Thoracic aorta (tissue), 2 donors: ENCODE measurements at places on chromosomes 11 and 22. TPM values are rescaled to one million over a fixed set of nuclear protein-coding genes. Genes with fewer than 3 reads are reported as not detected.
A peak's percentile ranks its signal among the peaks of the same experiment; 100 is the strongest.

The OR5T2 gene
- not detected for total RNA-seq

DNA sequence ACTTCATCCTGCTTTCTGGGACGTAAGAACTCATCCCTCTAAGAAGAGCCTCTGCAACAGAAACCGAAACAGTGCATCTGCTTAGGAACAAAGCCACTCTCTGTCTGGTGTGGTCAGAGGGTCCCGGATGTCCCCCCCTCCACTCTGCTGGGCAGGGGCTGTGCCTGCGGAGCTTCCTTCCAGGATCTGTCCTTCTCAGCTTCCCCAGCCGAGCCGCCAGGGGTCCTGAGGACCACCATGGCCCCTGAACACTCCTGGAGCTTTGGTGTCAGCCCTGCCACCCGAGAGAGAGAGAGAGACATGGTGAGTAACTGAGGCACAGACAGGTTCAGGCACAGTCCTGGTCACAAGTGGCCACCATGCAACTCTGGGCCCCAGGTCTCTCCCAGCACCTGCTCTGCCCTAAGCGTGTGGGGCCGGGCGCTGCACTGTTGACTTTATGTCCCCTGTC is 24.4 kb upstream of the MGAT3 start:
- H3K27ac ChIP-seq: peak overlapping the region; percentile 99
- no peak for DNase-seq
- H3K27me3 ChIP-seq: no peaks in the 10 kb centered on the region
- peaks cover 52% of the 10 kb centered on the region for H3K4me1 ChIP-seq
- H3K4me3 ChIP-seq: no peak overlapping the region

GRCh38 chr11:122756417-122756816 is 81.9 kb upstream of the CRTAM start:
- H3K27ac ChIP-seq: no peak overlapping the region
- no peaks in the 10 kb centered on the region for H3K4me1 ChIP-seq
- DNase-seq: no peak
- no peak overlapping the region for H3K4me3 ChIP-seq
- no peaks in the 10 kb centered on the region for H3K27me3 ChIP-seq

- no peak overlapping the region for H3K27ac ChIP-seq
- DNase-seq: no peak
- no peaks in the 10 kb centered on the region for H3K27me3 ChIP-seq
- no peak overlapping the region for H3K4me3 ChIP-seq
These were observed 400.4 kb upstream of the NARS2 start for GRCh38 chr11:78975081-78975480.

DNA sequence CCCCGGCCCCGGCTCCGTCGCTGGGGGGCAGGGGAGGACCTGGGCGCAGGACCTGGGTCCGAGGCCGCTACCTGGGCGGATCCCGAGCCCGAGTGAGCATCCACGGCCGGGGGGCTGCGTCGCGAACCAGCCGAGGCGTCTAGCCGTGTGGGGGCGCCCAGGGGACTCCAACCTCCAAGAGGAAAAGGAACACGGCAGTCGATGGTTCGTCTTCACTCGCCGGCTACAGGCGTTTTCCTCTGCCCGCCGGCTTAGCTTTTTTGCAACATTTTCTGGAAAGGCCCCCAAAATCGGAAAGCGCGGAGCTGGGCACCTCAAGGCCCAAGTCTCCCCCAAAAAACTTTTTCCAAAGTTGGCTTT is 666 bp downstream of the PDGFB start:
- H3K4me3 ChIP-seq: peak overlapping the region; percentile 72
- no peaks in the 10 kb centered on the region for H3K36me3 ChIP-seq
- H3K27me3 ChIP-seq: peaks cover 6% of the 10 kb centered on the region
- no peak for DNase-seq
- peaks cover 34% of the 10 kb centered on the region for H3K4me1 ChIP-seq

The MOGAT2 gene
- not detected for total RNA-seq

The RFPL3 gene
- not detected for total RNA-seq

DNA sequence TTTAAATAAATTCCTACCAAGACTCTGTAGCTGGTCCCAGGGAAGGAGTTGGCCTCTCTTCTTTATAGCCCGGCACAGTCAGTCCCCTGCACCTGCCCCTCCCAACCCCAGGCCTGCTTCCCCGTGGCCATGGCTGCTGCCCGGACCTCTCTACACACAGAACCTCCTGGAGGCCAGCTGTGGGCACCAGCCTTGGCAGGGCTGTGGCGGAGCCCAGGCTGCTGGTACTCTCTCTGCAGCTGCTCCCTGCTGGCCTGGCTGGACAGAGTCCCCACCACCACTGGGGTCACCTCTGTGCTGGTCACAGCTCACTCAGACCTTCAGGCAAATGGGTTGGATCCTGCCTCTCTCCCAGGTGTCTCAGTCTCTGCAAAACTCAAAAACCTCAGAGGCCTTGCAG is 69.3 kb downstream of the LRP5 start:
- DNase-seq: no peak
- H3K27me3 ChIP-seq: no peaks in the 10 kb centered on the region
- peaks cover 5% of the 10 kb centered on the region for H3K36me3 ChIP-seq
- peak overlapping the region; percentile 77 for H3K27ac ChIP-seq
- peak overlapping the region; percentile 46 for H3K4me3 ChIP-seq
- H3K4me1 ChIP-seq: peaks cover 60% of the 10 kb centered on the region

DNA sequence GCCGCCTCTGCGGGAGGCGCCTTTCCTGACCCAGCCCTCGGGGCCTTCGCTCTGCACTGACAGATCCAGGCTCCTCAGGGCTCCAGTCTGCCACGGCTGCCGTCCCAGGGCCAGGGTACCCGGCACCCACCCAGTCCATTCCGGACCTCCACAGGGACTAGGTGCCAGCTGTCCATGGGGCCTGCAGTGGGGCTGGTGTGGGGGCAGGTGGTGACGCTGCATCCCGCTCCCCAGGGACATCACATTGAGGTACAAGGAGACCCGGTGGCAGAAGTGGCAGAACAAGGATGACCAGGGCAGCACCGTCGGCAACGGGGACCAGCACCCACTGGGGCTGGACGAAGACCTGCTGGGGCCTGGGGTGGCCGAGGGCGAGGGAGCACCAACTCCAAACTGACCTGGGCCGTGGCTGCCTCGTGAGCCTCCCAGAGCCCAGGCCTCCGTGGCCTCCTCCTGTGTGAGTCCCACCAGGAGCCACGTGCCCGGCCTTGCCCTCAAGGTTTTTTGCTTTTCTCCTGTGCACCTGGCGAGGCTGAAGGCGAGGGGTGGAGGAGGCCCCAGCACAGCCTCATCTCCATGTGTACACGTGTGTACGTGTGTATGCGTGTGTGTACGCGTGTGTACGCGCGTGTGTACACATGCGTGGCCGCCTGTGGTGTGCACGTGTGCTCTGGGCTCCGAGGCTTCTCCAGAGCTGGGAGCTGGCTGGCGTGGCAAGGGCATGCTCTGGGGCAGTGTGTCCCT is 16.7 kb downstream of the RNH1 start:
- H3K36me3 ChIP-seq: peaks cover 14% of the 10 kb centered on the region
- no peaks in the 10 kb centered on the region for H3K4me1 ChIP-seq
- no peaks in the 10 kb centered on the region for H3K27me3 ChIP-seq
- no peak overlapping the region for H3K27ac ChIP-seq
- no peak for DNase-seq

DNA sequence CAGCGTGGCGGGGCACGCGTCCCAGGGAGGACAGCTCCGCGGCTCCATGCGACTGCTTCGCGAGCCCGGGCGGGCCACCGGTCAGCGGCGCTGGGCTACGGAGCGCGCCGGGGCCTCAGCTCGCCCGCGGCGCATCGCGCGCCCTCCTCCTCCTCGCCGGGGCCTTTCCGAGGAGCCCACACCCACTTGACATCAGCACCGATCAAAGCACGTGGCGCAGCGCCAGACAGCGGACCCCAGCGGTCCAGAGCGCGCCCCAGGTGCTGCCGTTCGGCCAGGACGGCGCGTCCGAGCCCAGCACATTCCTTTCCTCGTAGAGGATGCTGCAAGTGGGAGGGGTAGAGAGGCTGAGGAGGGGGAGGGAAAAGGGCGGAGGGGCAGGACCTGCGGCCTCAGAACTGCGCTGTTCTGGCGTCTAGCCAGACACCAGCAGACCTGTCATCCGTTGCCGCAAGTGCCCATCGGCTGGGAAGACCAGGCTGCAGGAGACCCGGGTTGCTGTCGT is 88.6 kb downstream of the PLEKHA7 start:
- no peaks in the 10 kb centered on the region for H3K4me1 ChIP-seq
- no peaks in the 10 kb centered on the region for H3K27me3 ChIP-seq
- DNase-seq: no peak
- H3K27ac ChIP-seq: no peak overlapping the region
- no peaks in the 10 kb centered on the region for H3K36me3 ChIP-seq

DNA sequence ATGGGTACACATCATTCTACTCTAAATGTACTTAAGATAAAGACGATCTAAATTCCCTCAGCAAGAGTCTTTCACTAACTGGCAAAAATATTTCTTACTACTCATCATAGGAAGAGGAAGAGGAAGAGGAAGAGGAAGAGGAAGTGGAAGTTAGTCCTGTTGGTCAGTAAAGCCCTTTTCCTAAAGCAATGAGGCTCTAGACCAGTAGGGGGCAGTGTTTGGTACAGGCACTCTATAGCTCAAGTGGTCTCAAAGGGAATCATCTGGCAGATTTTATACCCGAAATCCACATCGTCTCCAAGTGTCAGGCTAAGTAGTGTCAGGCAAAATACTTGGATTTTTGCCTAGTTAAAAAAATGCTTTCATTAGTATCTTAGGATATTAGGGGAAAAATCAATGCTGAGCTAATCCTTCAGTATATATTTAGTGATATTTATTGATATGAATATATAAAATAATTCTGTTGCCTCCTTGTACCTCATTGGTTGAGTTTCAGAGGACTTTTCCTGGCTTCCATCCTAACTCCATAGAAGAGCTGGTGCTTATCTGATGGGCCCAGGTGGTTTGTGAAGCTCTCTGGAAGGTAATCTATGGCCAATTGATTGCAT is 7.7 kb downstream of the BLID start:
- H3K36me3 ChIP-seq: no peaks in the 10 kb centered on the region
- peaks cover 25% of the 10 kb centered on the region for H3K4me1 ChIP-seq
- H3K27me3 ChIP-seq: no peaks in the 10 kb centered on the region

The KCNK7 gene
- total RNA-seq: 0.95 TPM

GRCh38 chr11:119249671-119250010 is 43.5 kb downstream of the CBL start:
- peaks cover 10% of the 10 kb centered on the region for H3K4me1 ChIP-seq
- H3K27me3 ChIP-seq: no peaks in the 10 kb centered on the region

DNA sequence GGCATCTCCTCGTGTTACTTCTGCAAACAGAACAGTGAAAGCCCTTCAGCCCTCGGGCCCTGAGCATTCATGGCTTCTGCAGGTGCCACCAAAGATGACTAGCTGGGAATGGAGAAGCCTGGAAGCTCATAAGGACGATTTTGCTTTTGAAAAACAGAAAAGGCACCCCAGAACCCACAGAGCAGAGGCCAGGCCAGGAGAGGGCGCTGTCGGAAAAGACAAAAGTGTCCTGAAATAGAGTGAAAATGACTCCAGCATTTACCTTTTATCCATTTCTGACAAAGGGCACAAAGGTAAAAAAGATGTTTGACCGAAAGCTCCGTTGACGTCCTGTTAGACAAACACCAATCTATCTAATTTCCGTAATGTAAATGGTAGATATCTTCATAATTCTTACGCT is 37.6 kb downstream of the ZNF195 start:
- DNase-seq: no peak
- no peak overlapping the region for H3K4me3 ChIP-seq
- H3K27ac ChIP-seq: no peak overlapping the region
- H3K36me3 ChIP-seq: no peaks in the 10 kb centered on the region
- H3K27me3 ChIP-seq: no peaks in the 10 kb centered on the region
- H3K4me1 ChIP-seq: no peaks in the 10 kb centered on the region

DNA sequence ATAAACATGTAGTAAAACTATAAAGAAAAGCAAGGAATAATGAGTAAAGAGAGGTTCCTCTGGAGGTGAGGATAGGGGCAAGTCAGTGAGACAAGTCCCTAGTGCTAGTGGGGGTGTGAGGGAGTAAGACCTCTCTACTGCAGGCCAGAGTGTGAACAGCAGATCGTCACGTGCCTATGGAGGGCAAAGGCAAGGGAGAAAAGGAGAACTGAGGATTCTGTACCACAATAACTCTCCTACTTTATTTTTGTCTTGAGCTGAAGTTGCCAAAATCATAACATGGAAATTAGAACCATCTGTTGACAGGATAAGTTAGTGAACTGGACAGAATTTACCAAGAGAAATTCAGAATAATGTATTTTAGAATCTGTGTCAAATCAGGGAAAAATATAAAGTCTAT is 77.6 kb downstream of the ENTHD1 start:
- no peak overlapping the region for H3K4me3 ChIP-seq
- no peaks in the 10 kb centered on the region for H3K27me3 ChIP-seq
- H3K4me1 ChIP-seq: no peaks in the 10 kb centered on the region
- H3K27ac ChIP-seq: no peak overlapping the region
- no peak for DNase-seq

The SPDYC gene
- total RNA-seq: not detected

- peaks cover 33% of the 10 kb centered on the region for H3K4me1 ChIP-seq
- peak within 1 kb of the TSS; percentile 88 for H3K27ac ChIP-seq
- DNase-seq: no peak
- H3K27me3 ChIP-seq: no peaks in the 10 kb centered on the region
These were observed at the start of gene BCR for GRCh38 chr22:23180301-23180892. Gene BCR (plus strand): TSS chr22:23180509. CDS start chr22:23180961, 452 bp downstream.

GRCh38 chr22:30158744-30159500 is 78.7 kb downstream of the HORMAD2 start:
- H3K36me3 ChIP-seq: no peaks in the 10 kb centered on the region
- no peaks in the 10 kb centered on the region for H3K4me1 ChIP-seq
- no peak overlapping the region for H3K27ac ChIP-seq
- no peak overlapping the region for H3K4me3 ChIP-seq
- DNase-seq: no peak

GRCh38 chr11:13055200-13055599 is 46.1 kb downstream of the RASSF10 start:
- H3K4me1 ChIP-seq: no peaks in the 10 kb centered on the region
- H3K4me3 ChIP-seq: no peak overlapping the region
- H3K27ac ChIP-seq: no peak overlapping the region
- DNase-seq: no peak
- H3K36me3 ChIP-seq: no peaks in the 10 kb centered on the region

DNA sequence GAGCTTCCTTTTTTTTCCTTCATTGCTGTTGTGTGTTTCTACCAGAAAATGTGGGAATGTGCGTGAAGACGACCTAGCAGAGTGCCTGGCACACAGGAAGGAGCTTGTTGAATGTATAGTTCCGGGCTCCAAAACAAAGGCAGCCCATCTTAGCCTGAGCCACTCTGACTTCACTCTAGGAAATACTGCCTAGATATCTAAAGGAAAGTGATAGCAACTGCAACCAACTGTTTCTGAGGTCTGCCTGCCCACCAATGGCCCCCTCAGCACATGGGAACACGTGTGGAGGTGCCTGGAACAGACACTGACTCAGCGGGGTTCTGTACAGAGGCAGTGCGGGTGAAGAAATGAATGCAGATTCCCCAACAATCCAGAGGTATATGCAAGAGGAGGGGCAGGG is 14.7 kb upstream of the XBP1 start:
- no peak overlapping the region for H3K27ac ChIP-seq
- no peaks in the 10 kb centered on the region for H3K36me3 ChIP-seq
- no peak for DNase-seq
- H3K4me1 ChIP-seq: peaks cover 26% of the 10 kb centered on the region

The DUSP8 gene
- total RNA-seq: 7.6 TPM

DNA sequence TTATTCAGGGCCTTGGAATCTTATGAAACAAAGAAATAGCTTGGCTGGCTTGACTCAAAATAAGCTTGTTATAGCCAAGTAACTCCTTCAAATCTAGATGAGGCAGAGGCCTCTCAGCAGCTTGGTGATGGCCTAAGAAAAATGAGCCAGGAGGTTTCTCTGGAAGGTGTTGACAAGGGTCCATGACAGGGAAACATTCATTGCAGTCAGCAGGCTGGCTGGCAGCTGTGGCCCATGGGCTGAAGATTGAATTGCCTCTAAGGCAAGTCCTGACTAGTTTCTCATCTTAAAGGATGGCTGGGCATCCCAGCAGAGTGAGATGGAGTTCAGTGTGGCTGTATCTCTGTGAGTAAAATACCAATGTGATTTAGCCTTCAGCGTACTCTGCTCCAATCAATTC is 441.0 kb downstream of the NELL1 start:
- no peak overlapping the region for H3K27ac ChIP-seq
- H3K36me3 ChIP-seq: no peaks in the 10 kb centered on the region
- H3K4me1 ChIP-seq: no peaks in the 10 kb centered on the region
- H3K27me3 ChIP-seq: no peaks in the 10 kb centered on the region
- DNase-seq: no peak
